ENCODE measurements at places on chromosomes 11 and 22.

DNA sequence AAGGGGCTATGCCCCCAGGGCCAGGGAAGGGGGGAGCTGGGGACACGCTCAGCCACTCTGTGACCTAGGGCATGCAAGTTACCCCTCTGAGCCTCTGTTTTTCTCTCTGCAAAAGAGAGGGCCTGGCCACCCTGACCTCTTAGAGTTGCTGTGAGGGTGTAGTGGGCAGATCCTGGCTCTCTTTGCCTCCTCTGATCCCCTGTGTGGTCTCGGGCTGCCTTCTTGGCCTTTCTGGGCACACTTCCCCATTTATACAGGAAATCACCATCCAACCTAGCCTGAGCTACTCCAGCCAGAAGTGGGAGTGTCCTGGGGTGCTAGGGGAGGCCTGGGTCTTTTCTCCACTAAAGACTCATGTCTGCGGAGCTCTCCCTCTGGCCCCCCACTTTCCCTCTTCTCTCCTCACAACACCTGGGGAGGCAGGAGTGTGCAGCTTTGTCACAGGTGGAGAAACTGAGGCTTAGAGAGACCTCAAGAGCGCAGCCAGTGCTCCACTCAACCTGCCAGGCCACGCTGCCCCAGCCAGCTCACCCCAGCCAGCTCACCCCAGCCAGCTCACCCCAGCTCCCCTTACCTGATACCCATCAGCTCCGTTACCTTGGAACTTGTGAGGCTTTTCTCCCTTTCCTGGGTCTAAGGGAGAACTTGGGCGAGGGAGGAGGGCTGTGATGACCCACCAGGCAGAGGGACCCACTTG, 1.4 kb downstream of the AIFM3 start:
- DNase-seq, result no peak

DNA sequence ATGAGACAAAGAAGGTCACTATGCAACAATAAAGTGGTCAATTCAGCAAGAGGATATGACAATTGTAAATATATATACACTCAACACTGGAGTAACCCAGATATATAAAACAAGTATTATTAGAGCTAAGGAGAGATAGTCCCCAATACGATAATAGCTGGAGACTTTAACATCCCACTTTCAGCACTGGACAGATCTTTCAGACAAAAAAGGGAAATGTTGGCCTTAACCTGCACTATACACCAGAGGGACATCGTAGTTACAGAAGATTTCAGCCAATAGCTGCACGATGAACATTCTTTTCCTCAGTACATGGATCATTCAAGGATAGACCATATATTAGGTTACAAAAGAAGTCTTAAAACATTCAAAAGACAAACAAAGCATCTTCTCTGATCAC, 29.9 kb downstream of the PIWIL3 start:
- DNase-seq, result no peak

- DNase-seq, result no peak
Measured at GRCh38 chr11:16604794-16605388, 133.6 kb upstream of the C11orf58 start.

DNA sequence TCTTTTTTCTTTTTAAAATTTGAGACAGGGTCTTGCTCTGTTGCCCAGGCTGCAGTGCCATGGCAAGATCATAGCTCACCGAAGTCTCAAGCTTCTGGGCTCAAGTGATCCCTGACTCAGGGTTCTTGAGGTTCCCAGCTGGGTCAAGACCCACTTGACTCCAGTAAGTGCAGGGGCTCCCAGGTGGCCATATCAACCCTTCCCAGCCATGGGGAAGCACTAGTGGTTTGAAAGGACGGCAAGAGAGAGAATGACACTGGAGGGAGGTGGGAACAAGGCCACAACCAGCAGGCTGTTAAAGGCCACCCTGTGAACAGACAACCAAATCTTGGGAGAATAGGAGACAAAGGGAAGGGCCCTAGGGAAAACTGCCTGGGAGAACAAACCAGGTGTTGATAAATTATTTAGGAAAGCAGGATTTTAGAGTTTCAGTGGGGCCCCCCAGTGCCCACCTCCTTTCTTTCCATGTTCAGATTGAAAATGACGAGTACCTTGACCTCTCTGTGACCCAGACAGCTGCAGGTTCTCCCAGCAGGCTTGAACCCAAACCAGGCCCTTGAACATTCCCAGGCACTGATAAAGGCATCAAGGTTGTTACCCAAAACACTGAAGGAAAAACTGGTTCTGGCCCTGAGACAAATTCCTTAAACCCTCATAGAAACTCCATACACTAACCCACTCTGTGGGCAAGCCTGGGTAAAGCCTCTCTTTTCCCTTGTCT, 28.8 kb downstream of the KLHL22 start:
- no peak for DNase-seq

- DNase-seq, result no peak
Measured at GRCh38 chr22:40654522-40655167, 18.1 kb upstream of the MRTFA start.

GRCh38 chr11:134359646-134360045, 27.9 kb downstream of the GLB1L2 start:
- DNase-seq, result no peak

- DNase-seq, result peak; percentile 25
Measured at GRCh38 chr11:86183694-86184093, 60.9 kb upstream of the EED start.

- DNase-seq, result no peak
Measured at GRCh38 chr11:11937957-11938356, 70.5 kb downstream of the DKK3 start.

- no peak for DNase-seq
Measured at GRCh38 chr22:27311698-27312550, 489.6 kb downstream of the MN1 start.

DNA sequence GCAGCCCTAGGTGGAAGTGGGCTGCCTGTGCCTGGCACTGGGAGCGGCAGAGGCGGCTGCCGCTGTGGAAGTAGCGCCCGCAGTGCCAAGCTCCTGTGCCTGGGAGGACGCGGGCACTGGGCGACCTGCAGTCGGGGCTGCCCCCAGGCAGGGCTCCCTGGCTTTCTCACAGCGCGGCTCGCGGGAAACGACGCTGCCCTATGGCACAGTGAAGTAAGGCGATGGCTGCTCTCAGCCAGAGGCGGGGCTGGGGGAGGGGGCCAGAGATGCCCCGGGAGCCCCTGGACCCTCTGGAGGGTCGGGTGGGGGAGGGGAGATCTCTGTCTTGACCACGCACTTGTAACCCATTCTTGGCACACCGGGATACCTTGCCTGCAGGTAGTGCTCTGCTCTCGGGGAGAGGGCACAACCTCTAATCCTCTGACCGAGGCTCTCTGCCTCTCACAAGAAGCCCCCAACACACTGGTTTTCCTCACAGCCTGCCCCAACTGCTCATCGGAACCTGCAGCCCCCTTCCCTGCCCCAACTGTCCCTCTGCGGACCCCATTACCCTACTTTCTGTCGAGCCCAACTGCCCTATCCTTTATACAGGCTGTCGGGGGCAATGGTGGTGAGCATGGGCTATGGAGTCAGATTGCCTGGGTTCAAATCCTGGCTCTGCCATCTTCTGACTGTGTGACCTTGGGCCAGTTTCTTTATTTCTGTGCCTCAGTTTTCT, 32.2 kb upstream of the TRIM29 start:
- DNase-seq, result no peak

DNA sequence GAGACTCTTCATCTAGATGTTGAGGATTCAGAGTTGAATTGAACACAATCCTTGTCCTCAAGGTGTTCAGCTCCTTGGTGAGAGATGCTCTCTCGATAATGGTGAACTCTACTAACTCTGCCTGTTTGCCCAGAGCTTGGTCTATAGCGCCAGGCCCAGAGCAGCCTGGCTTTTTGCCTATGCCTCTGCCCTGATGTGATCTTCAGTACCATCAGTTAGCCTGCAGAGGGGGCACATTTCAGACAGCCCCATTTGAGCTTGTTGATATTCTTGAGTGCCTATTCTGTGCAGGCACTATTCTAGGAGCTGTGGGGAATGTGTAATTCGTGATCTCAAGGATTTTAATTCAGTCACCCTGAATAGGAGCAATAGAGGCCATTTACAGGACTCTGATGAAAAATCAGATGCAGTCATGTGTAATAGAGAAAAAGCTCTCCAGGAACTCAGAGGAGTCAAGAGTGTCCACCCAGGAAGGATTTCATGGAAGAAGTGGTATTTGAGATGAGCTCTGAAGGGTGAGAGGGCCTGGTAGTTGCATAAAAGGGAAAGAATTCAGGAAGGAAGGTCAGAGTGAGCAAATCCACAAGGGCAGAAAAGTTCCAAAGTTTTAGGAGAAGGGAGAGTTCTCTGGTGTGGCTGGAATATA, 19.3 kb downstream of the GTPBP1 start:
- DNase-seq, result peak; percentile 46

DNA sequence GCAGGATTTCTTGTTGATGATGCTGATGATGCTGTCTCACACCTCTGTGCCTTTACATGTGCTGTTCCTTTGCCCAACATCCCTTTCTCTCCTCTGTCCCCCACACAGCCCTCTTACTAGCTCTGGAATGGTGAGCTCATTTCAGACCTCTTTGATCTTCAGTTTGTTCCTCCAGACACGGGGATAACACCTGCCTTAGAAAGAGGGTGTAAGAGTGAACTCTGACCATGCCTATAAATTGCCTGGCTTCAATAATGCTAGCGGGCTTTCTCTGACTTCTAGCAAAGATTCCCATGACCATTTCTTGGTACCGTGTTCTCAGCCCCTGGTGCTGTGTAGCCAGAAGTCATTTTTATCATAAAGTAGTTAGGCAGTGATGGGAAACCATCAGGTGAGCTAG, 55.9 kb upstream of the DRD2 start:
- DNase-seq, result no peak

GRCh38 chr11:84295815-84296214, 1009.6 kb upstream of the CCDC90B start:
- DNase-seq, result no peak

- peak; percentile 29 for DNase-seq
Measured at GRCh38 chr11:8717876-8718753, 35.5 kb downstream of the RPL27A start.

DNA sequence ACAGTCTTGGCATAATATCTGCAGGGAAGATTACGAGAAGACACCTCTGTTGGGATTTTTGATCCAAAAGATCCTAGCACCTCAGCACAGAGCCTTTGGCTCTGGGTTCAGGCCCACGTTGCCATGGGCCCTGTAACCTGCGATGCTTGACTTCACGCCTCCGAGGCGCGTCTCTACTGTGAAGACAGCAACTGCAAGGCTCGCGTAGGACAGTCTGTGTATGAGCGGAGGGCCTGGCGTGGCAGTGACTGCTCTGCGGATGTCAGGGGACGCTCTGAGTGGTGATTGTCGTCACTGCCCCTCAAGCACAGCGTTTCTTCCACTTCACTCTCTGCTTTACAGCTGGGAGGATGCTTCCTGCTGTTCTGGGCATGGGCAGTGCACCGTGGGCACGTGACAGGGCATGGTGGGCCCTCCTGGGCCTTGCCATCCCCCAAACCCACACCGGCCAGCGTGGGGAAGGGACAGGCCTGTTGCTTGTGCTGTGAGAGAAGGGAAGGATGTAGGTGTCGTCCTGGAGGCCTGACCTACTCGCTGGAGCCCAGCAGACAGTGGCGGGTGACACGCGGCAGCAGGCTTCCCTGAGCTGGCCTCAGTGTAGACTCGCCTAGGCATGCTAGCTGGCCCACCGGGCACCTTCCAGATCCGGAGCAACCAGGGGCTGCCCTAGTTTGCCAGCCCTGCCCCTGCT, 26.5 kb downstream of the GLB1L2 start:
- DNase-seq, result no peak

DNA sequence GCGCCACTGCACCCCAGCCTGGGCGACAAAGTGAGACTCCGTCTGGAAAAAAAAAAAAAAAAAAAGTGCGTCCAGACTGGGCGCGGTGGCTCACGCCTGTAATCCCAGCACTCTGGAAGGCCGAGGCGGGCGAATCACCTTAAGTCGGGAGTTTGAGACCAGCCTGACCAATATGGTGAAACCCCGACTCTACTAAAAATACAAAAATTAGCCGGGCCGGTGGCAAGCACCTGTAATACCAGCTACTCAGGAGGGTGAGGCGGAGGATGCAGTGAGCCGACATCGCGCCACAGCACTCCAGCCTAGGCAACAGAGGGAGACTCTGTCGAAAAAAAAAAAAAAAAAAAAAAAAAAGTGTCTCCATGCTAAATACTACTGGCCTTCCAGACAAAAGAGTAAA, 1.3 kb downstream of the USP28 start:
- DNase-seq, result no peak

- no peak for DNase-seq
Measured at GRCh38 chr22:20226077-20226716, 41.9 kb downstream of the RTN4R start.

DNA sequence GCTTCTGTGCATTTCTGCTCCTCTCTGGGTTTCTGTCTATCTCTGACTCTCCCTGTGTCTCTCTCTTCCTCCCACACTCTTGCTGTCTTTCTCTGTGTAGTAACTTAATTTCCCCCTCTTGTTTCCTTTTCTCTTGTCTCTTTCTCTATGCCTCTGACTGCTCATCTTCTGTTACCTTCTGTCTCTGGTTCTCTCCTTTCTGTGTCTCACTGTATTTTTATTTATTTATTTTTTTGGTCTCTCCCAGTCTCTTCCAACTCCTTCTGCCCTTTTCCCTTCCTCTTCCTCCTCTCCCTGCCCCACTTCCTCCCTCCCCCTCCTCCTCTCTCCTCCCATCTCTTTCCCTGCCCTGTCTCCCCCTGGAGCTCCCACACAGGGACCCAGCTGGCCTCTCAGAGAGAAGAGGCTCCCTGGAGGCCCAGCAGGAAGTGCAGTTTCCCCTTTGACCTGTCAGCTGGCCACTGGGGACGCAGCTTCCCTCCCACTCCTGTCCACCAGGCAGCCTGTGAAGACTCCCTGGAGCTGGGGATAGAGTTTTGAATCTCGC, 38.3 kb upstream of the MYH9 start:
- DNase-seq, result peak; percentile 25

DNA sequence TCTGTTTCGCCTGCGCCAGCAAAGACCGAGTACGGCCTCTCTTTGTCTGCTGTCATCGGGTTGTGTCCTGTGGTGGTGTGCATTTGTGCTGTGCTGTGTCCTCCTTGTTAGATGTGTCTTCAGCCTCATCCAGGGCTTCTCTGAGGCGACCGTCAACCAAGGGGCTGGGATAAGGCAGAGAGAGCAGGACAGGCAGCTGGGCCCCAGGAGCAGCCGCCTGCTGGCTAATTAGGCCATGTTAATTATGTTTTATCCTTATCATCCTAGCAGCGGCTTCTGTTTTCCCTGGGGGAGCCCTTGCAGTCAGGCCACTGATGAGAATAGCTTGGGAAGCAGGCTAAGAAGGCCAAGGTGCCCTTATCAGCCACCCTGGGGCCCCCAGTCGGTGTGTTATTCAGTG, 40.7 kb upstream of the TTC12 start:
- DNase-seq, result no peak

DNA sequence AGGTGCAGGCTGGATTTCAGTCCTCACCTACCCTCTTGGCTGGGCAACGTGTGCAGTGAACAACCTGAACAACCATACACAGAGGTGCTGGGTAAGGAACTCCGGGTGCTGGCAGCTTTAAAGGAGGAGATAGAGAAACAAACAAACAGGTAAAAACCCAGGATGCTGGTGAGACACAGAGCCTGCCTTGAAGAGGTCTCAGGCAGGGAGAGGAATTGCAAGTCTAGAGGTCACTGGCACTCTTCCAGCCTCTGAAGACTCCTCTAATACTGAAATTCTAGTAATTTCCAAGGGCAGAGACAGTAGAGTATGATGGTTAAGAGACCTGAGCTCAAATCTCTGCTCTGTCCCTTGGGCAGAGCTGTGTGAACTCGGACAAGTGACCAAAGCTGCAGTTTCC, 192.5 kb downstream of the CEP164 start:
- peak; percentile 10 for DNase-seq

- no peak for DNase-seq
Measured at GRCh38 chr11:14218728-14219127, 140.3 kb downstream of the RRAS2 start.

GRCh38 chr11:35327829-35328228, 91.5 kb downstream of the SLC1A2 start:
- DNase-seq, result no peak

GRCh38 chr22:44082801-44083200, 58.7 kb downstream of the PARVB start:
- no peak for DNase-seq

Data from GM12865 (cell line).